Fibroblast of skin of scalp (primary cell): ENCODE measurements at places on chromosomes 13 and 19.

DNA sequence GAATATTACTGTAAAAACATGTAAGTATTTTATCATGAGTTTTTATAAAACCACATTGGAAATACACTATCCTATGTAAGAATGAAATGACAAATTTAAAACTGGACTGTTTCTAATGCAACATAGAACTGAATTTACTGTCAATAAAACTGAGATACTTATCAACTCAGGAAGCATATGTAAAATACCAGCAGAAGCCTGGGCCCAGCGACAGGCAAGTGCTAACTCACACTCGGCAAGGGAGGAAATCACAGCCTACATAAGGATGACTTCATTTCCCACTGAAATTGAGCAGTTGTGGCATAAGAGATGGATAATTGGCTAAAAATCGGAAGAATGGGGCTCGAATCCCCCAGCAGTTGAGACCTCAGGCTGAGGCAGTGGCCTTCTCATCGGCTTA lies 12.1 kb downstream of the PROZ start:
- DNase-seq, result no peak

DNA sequence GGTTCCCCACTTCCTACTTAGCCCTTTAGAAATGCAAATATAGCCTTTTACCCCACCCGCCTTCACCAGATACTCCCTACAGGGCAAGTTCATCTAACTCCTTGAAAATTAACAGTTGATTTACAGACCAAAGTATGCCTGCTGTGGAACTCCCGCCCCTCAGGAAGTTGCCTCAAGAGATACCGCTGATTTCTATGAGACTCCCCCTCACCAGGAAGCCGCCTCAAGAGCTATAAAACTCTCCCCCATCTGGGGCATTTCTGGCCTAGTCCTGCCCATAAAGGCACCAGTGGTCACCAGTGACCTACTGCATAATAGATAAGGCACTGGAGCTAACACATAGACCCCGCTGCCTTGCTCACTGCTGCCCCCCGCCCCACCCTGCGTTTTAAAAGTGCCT lies 201.7 kb upstream of the UBL3 start:
- DNase-seq, result no peak

DNA sequence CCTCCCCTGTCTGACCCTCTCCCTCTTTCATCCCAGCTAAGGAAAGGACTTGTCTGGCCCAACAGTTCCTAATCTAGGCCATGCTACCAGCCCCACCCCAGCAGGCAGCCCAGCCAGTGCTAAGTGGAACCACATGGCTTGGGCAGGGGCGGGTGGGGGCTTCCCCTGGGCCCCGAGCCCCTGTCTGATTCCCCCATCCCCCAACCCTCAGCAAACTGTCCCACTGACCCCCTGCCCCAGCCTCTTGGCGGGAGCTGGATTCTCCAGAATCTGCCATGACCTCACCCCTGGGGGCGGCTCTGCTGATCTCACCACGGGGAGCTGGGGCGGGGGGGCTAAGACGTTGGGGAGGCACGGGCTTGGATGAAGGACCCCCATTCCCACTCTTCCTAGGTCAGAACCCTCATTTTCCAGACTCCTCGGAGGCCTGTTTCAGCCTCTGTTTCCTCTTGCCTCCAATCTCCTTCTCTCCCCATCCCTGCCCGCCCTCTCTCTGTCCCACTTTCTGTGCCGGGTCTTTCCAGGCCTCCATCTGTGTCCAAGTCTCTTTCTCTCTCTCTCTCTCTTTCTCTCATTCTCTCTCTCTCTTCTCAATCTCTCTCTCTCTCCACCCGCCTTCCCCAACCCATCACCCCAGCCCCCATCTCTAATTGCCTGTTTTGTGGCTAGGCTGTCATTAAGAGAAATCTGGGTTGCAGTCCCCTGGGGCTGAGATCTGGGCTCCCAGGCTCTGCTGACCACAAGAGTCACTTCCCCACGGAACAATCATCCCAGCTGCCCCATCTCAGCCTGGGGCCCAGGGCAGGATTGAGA lies 2.7 kb downstream of the COL5A3 start:
- DNase-seq, result peak; percentile 93

DNA sequence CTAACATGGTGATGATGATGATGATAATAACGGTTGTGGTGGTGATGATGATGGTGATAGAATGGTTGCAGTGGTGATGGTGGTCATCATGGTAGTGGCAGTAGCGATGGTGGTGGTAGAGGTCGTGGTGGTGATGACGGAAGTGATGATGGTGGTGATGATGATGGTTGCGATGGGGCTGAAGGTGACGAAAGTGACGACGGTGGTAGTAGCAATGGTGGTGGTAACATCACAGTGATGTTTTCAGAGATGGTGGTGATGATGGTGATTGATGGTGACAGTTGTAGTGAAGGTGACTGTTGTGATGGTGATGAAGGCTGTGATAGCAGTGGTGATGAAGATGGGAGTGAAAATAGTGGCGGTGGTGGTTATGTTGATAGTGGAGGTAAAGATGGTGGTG lies 3.6 kb upstream of the ADGRE3 start:
- DNase-seq, result no peak

GRCh38 chr19:32750441-32751055 lies 31.0 kb downstream of the TDRD12 start:
- DNase-seq, result peak; percentile 9

DNA sequence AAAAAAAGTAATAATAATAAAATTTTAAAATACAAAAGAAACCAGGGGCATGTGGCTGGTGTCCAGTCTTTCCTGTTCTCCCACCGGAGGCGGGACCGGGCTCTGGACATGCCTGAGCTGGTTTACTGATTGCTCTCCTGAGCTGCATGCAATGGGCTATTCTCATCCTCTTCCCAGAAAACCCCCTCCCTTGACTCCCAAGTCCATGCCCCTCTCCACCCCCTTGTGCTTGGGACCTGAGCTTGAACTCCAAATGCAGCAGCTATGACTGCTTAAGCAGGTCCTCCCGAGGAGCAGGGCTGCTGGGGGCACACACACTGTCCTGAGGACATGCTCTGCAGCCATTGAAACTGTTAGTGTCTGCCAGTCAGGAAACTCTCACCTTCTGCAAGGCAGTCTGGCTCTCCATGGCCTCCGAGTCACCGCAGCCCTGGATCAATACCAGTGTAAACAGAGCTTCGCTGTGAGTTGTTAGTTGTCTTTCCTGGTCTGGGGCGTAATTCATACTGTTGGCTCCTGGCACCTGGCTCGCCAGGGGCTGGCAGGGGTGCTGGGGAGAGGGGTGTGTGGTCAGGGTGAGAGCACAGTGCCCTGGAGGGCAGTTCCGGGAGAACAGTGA lies 41.6 kb upstream of the CHST8 start:
- no peak for DNase-seq

DNA sequence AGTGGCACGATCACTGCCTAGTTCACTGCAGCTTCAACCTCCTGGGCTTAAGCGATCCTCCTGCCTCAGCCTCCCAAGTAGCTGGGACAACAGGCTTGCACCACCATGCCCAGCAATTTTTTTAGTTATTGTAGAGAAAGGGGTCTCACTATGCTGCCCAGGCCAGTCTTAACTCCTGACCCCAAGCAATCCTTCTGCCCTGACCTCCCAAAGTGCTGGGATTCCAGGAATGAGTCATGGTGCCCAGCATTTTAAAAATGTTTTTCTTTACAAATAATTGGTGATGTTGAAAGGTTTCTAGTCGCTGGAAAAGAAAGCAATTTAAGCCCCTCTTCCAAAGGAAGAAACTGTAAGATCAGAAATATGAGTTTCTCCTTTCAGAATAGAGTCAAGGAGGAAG lies 19.4 kb downstream of the DYRK1B start:
- peak; percentile 23 for DNase-seq

DNA sequence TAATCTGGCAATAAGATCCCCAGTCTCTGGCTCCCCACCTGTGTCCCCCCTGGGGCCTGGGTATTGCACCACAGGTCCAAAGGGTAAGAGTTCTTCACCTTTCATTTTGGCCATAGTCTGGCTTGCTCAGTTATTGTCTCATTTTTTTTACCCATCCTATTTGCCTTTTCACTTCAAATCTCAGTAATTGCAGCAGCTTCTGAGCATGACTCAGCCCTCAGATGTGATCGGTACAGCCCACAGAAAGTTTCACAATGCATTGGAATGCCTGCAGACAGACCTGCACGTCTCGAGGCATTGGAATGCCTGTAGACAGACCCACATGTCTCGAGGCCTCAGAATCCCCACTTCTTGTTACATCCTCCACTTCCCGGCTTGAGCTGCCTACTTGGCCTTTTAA lies 173.6 kb downstream of the NUFIP1 start:
- peak; percentile 96 for DNase-seq

DNA sequence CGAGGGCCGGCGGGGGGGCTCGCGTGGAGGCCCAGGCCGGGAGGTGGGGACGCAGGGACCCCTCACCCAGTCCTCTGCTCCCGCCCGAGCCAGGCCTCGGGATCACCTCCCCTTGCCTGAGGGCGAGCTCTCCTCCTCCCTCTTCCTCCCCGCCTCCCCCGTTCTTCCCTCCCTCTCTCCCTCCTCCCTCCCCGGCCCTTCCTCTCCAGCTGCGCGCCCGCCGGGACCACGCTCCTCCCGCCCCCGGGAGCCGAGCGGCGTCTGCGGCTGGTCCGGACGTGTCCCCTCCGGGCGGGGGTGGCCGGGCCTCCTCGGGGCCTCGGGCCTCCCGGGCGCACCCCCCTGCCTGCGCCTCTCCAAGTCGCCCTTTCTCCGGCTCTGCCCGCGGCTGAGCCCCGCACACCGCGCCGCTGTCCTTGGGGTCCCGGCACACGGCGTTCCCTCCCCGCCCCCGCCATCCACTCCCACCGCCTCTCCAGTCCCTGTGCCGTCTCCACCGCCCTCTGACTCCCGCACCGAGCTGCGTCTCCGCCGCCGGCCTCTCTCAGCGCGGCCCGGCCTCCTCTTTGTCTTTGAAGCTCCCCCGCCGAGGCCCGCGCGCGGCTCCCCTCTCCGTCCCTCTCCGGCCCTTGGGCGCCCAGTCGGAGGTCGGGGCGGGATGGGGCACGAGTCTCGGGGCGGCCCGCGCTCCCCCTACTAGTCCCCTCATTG lies 5.7 kb downstream of the SOX1 start:
- no peak for DNase-seq

- DNase-seq, result no peak
Observed at GRCh38 chr13:112455476-112456059, 79.4 kb downstream of the SPACA7 start.

- DNase-seq, result no peak
Observed at GRCh38 chr13:113995051-113995601, 21.2 kb upstream of the C13orf46 start.

GRCh38 chr13:57704031-57704430 lies 72.5 kb downstream of the PCDH17 start:
- no peak for DNase-seq

GRCh38 chr19:40533508-40533907 lies 43.2 kb upstream of the SHKBP1 start:
- DNase-seq, result no peak

GRCh38 chr19:355134-355533 lies 10.5 kb upstream of the MIER2 start:
- no peak for DNase-seq

DNA sequence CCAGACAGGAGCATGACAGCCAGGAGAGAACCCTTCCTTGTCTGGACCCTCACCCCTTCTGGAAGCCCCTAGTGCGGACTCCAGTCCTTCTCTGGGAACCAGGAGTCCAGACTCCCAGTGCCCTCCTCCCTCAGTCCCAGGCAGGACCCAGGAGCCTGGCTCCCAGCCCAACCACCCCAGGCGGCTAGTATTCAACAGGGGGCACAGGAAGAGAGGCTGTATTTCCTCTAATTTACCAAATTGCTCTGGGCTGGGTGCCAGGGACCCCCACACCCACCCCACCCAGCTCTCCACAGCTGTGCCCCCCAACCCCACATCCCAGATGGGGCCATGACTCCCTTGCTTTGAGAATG lies 3.3 kb downstream of the GRIN2D start:
- DNase-seq, result no peak

DNA sequence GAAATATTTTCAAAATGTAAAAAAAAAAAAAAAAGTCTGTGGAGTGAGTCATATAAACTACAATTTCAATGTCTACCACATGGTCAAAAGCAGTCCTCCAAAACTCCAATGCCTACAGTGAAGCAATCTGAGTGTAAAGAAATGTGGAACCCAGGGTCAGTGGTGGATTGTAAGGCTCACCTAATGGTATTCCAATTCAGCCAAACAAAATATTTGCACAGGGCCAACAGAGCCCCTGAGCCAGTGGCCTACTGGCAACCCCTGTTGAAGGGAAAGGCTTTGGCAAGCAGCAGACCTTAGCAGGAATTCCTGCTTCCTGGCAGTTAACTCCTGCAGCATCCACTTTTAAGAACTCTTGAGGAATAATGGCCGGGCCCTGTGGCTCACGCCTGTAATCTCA lies 3.4 kb downstream of the DNMT1 start:
- peak; percentile 64 for DNase-seq
